Hematopoietic multipotent progenitor cell treated with erythropoietin and hydrocortisone succinate and interleukin-3 and kit ligand, for 4 days (in vitro differentiated cells): ENCODE measurements at places on chromosomes 6 and 20.
A peak's percentile ranks its signal among the peaks of the same experiment; 100 is the strongest.

- no peak for DNase-seq
Observed at GRCh38 chr6:11675601-11676000, 103.0 kb downstream of the ADTRP start.

DNA sequence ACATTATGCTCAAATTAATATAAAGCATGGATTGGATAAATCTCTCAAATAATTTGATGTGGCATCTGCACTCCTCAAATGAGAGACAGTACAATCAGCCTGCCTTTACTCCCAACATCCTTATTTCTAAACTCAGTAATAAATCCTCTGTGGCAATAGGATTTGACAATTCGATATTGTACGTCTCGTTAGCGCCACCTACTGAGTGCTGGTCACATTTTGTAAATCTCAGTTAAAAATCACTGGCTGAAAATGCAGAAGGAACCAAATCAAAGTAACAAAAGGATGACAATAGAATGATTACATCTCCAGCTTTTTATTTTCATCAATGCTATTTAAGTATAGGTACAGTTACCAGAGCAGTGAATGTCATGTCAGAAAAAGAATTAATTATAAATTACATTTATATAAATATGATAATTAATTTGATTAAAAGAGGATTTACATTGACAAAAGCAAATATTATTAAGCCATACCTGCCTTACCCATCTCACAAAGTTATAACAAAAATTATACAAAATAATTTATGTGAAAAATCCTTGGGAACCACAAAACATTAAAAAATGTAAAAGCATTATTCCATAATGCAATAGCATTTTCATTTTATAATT, 20.2 kb upstream of the GJE1 start:
- peak; percentile 85 for DNase-seq

GRCh38 chr6:125947615-125948014, 9.0 kb upstream of the HINT3 start:
- DNase-seq = no peak

DNA sequence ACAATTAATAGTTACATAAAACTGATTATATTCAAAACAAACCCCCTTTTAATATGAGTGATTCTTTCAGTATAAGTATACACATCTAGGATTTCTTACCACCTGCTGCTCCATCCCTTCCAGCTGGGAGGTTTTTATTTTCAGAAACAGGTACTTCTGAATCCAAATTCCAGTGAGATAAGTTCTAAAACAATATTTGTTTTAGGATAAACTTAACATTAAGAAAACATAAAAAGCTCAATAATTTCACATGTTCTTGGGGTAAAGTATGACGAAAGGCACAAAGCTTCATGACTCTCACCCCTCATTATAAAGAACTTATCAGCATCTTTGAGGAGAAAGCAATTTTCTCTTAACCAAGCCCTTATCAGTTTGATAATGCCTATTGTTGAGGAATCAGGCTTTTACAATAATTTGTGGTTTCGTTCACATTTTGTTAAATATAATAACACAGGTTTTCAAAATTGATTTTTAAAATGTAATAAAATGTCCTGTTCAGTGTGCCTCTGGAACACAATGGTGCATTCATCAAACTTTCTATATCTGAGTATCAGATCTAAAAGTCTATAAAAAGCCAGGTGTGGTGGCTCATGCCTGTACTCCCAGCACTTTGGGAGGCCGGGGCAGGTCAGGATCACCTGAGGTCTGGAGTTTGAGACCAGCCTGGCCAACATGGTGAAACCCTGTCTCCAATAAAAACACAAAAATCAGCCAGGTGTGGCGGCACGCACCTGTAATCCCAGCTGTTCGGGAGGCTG, 4.3 kb downstream of the FAM217A start:
- DNase-seq = no peak

GRCh38 chr20:31740208-31740607, 1.1 kb downstream of the TPX2 start:
- peak; percentile 60 for DNase-seq
